Activated CD4-positive, CD25-positive, alpha-beta regulatory T cell treated with anti-CD3 and anti-CD28 coated beads, Interleukin-2, amount 50 U/mL, for 72 hours (primary cell): ENCODE measurements at places on chromosomes 11 and 22.

DNA sequence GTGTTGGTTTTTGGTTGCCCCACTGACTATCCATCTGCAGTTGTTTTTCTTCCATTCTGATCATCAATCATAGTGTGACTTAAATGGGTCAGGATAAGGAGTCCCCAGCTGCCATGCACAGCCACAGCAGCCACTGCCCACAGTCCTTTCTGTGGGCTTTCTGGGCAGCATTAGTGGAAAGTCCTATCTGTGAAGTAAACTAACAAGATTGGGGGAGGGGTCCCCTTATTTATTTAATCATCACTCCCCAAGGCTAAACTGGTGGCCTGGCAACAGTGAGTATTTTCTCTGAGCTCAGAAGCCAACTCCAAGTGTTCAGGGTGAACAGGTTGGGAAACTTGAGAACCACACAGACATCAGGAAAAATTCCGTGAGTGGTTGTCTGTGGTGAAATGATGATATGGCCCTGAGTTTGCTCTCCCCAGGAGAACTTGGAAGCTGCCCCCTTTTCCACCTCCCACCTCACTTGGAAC, 145.0 kb downstream of the CCDC34 start:
- no peak for DNase-seq

- DNase-seq: no peak
Observed at GRCh38 chr22:32327066-32327465, 30.6 kb upstream of the RFPL3 start.

DNA sequence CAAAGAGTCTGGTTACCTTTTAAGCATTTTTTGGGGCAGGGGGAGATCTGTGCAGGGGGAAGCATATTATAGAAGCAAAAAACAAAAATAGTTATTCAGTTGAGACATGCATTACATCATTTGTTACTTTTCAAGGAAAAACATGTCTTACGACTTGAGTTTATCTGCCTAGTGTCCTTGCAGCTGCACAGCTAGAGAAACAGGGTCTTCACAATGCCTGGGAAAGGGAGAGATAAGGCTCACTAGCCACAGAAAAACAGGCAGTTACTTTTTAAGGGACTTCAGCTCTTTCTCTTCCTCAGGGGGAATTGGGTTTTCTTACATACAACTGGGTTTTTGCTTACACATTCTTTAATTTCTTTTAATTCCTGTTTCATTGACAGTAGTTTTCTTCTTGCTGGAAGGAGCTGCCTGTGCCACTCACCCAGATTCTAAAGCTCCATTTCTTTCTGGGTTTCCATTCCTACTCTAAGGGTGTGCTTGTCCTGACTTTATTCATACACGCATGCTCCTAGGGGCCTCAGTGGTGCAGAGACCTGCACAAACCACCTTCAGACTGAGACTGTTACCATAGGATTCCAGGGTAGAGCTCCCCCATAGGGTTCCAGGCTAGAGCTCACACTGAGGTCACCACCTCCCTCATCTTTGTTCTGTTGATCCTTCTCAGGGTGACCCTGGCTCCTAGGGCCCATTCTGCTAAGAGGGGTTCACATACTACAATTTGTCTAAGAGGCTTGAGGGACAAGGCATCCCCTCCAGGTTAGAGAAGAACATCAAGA, 14.7 kb upstream of the UBQLNL start:
- no peak for DNase-seq

DNA sequence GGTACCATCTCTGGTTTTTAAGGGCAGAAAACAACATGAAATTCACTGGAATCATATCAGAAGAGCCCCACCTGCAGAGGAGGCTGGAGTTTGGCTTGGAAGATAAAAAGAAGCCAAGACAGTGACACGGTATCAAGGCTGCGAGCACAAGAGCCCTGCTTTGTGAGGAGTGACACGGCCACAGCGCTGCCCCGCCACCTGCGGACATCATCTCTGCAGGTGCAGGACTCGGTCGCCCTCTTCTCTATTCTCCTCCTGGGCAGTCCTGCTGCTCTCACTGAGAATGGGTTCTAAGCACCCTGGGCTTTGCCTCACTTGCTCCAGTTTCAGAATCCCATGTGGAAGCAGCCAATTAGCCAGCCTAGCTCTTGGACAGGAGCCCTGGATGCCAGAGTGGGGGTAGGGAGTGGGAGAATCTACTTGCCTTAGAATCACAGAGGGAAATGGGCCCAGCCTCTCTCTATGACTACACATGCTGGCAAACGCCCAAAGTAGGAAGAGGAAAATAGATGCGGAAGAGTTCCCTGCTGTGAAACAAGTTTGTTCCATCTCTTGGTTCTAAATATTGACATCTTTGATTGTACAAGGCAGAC, 17.1 kb downstream of the APOL4 start:
- no peak for DNase-seq

GRCh38 chr11:2299773-2300172, 1.9 kb downstream of the C11orf21 start:
- DNase-seq: no peak

DNA sequence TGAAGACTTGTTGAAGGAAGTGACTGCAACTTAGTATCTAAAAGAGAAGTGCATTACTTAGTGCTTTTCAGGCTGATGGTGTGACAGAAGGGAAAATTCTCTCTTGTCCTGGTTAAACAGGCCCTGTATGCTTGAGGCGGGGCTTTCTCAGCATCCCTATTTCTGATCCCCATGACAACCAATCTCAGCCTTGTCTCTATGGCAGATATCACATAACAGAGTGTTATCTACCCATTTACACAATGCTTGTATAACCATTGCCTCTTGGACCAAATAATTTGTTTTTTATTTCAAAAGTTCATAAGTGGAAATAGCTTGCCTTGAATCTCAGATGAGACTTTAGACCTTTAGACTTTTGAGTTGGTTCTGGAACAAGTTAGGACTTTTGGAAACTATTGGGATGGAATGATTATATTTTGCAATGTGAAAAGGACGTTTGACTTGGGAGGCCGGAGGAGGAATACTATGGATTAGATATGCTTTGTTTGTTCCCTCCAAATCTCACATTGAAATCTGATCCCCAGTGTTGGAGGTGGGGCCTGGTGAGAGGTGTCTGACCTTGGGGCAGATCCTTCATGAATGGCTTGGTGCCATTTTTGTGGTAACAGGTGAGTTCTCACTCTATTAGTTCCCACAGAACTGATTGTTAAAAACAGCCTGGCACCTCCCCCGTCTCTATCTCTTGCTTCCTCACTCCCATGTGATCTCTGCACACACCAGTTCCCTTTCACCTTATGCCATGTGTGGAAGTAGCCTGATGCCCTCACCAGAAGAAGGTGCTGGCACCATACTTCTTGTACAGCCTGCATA, 3.1 kb upstream of the GLYAT start:
- DNase-seq: no peak

- DNase-seq: peak; percentile 38
Observed at GRCh38 chr11:10304495-10305261, at the start of gene ADM. Gene ADM (plus strand): TSS chr11:10305073. CDS start chr11:10305701, 628 bp downstream.

DNA sequence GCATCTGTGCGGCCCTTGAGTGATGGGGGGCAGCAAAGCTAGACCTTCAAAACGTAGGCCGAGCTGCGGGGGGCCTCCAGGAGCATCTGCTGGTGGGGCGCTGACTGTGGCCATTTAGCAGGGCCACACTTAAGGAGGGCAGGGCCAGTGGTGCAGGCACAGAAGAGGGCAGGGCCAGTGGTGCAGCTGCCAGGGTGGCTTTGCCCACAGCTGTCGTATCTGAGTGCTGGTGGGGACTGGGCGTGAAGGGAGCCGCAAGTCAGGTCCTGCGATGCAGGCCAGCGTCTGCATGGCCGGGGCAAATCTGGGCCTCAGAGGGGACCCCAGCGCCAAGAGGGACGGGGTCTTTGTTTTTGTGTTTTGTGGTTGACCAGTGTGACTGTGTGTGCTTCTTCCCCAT, 27.7 kb downstream of the RNH1 start:
- no peak for DNase-seq

- no peak for DNase-seq
Observed at GRCh38 chr11:44326615-44327475, 16.9 kb upstream of the ALX4 start.

DNA sequence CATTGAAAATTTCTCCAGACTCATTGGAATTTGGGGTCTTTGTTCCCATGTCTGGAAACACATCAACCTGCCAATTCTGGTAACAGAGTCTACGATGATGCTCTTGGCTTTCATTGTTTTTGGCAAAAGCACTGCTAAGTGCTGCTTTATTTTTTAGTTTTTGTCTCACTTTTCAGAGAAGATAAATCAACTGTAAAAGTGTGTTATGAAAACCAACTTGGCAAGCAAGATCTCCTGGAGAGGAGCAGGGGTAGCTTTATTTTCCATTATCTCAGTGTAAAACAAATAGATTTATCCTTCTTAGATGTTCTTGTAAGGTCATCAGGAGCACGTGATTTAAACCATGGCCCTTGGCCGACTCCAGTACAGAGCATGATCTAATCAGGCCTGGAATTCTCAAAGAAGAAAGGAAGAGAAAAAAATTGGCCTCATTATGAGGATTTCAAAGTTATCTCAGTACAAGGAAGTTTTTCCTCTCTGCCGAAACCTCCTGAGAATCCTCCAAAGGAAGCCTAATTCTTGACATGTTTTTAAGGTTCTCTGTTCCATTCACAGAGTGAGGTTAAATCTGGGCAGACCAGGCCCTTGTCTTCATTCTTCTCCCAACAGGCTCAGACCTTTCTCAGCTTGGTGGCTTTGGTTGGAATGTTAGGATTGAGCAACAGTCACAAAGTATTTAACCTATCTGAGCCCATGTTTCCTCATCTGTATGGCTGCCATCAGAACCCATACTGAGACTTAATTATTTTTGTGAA, 16.4 kb upstream of the PAMR1 start:
- no peak for DNase-seq

DNA sequence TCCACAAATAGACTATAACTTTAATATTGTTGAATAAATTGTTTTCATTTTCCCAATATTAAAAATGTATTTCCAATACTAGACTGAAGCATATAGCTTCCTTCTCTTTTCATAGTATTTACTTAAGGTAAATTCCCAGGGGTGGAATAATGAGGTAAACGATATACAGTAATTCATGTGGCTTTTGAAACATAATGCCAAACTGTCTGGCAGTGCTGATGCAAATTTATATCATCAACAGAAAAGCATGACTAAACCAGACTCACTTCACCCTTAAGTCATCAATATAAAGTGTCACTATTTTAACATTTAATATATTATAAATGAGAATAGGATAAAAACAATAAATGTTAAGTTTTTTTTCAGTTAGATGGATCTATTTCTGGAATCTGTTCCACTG, 13.6 kb downstream of the C2CD3 start:
- no peak for DNase-seq

- DNase-seq: no peak
Observed at GRCh38 chr11:57081356-57081755, 92.6 kb downstream of the OR5AK2 start.

GRCh38 chr22:23193882-23194281, 13.6 kb downstream of the BCR start:
- no peak for DNase-seq

- no peak for DNase-seq
Observed at GRCh38 chr22:47593911-47594311, 831.5 kb downstream of the TBC1D22A start.

DNA sequence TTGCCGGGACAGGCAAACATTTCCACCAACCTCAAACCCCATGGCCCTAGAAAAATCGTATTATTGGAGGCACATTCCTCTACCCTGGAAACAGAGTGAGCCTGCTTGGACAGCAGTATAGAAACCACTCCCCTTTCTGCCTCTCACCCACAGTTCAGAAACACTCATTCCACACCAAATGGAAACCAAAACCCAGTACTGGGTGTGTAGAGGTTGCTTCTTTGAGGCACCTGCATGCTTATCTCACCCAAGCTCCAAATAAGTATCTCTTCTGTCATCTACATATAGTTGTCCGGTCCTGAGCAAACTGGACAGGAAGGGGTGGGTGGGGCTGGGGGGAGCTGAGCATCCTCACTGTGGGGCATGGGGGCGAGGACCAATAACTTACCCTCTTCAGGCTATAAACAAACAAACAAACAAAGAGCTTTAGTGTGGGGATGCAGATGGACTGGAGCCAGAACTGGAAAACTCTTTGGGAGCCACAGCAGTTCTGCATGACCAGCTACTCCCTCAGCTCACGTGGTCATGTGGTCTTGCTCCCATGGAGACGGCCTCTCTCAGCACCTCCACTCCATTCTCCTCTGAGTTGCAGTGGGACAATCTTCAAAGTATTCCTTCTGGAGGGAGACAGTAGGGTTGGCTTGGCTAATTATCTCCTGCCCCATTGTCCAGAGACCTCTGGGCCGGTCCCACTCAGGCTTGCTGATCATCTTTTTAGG, 1.0 kb upstream of the PLAAT2 start:
- no peak for DNase-seq

- no peak for DNase-seq
Observed at GRCh38 chr11:47460571-47461235, 11.8 kb upstream of the RAPSN start.

GRCh38 chr22:38656256-38657044, at the start of the genes CBY1 and FAM227A:
Gene CBY1 (plus strand): TSS chr22:38656638. CDS start chr22:38668055, 11,417 bp downstream.
Gene FAM227A (minus strand): TSS chr22:38656392. CDS start chr22:38650168, 6,224 bp downstream.
- peak; percentile 90 for DNase-seq

GRCh38 chr11:8813658-8814057, 97.3 kb upstream of the AKIP1 start:
- DNase-seq: peak; percentile 34

DNA sequence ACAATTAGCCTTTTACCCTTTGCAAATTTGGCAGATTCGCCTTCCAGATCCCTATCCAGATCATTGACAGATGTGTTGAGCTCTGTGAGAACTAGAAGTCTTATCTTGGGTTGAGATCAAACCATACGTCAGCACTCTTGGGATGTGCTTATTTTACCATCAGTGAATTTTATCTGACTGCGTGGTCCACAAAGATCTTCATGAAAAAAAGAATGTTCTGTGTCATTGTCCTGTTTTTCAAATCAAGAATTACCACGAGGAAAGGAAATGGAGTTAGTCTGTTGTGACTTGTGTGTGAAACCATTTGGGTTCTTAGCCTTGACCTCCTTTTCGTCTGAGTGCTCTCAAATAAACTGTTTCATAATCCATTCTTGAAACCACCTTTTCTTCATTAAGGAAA, 86.2 kb upstream of the SORL1-AS1 start:
- no peak for DNase-seq

- no peak for DNase-seq
Observed at GRCh38 chr11:92536883-92537282, 312.3 kb downstream of the FAT3 start.

DNA sequence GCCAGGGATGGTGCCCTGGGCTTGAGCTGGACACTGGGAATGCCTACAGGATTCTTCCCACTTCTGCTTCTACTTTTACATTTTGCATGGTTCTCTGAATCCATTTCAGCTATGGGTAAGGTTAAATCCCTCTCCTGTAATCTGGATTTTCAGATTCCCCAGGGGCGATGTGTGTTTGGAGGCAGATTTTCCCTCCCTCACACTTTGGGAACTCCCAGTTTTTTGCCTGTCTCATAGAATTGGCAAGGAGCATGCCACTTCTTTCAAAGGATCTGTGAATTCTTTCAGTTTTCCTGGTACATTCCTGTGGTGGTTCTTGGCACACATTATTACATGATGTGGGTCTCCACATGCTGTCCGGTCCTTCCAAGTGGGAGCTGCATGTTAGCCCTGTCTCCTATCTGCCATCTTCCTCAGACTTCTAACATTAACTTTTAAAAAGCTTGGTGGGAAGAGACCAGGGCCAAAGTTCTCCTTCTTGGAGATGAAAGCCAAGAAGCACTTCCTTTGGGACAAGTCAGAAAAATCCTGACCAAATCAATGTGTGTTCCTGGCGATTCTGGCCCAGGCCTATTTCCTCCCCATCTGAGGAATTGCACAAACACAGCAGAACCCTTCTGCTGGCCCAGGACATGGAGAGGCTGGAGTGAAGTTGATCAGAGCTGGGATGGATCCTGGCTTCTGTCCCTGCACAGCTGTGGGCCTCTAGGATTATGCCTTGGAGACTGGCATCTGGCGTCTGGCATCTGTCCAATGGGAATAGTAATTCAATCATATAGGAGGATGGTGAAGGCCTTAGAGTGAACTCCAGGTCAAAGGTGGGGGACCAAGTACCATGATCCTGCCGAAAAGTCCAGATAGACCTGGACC, 5.4 kb upstream of the APOL2 start:
- DNase-seq: no peak
